ENCODE measurements at places on chromosomes 4 and X.

DNA sequence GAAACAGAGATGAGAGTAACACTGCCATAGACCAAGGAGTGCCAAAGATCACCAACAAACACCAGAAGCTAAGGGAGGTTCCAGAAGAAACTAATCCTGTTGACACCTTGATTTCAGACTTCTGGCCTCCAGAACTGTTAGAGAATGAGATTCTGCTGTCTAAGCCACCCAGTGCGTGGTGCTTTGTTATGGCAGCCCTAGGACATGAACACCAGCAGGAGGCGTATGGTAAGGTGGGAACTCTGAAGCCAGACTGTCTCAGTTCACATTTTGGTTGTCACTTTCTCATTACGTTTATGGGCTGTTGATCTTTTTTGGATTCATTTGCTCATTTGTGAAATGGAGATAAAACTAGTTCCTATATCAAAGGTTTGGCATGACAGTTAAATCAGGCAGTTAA lies 142.9 kb downstream of the DCHS2 start:
- no peak for DNase-seq

DNA sequence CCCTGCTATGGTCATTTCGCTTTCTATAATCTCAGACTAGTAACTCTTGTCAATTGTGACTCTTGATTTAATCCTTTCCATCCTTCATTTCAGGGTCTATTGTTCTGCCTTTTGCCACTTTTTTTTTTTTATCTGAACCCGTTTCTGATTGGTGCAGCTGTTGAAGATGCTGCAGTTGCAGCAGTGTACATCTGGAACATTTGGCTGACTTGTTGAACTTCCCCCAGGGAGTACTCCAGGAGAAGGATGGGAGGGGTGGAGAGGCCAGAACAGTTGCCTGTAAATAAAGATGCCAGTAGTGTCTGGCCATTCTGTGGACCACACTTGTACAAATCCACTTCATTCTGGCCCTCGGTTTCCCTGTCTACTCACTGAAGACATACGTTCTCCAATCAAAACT lies 1.0 kb upstream of the EDA start:
- no peak for DNase-seq

DNA sequence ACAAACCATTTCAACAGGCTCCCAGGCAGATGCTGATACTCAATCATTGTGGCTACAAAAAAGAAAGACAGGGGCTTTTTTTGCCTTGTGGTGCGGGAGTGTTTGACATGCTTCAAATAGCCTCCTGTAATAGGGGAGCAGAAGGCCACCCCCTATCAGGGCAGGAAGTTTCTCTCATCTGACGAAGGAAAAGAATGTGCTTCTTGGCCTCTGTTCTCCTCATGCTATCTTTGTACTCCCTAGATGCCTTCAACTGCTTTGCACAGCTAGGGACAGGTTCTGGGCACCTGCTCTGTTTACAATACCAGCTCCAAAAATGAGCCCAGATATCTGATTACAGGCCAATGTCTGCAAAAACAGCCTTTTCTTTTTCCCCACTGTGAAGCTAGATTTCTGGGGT lies 391.1 kb downstream of the STIM2 start:
- no peak for DNase-seq

- DNase-seq = no peak
Measured at GRCh38 chr4:41258783-41259182, 2.1 kb downstream of the UCHL1 start.

- DNase-seq = no peak
Measured at GRCh38 chr4:20890761-20891160, 190.5 kb downstream of the PACRGL start.

GRCh38 chr4:143241892-143242291 lies 57.2 kb downstream of the USP38 start:
- no peak for DNase-seq

GRCh38 chr4:180566492-180566891 lies 1676.7 kb upstream of the TENM3 start:
- no peak for DNase-seq

- DNase-seq = no peak
Measured at GRCh38 chr4:128298146-128298758, 10.6 kb upstream of the PGRMC2 start.

- DNase-seq = no peak
Measured at GRCh38 chr4:1682860-1683259, 1.3 kb downstream of the FAM53A start.

GRCh38 chrX:15751155-15751819 lies 13.2 kb downstream of the CA5B start:
- DNase-seq = no peak

DNA sequence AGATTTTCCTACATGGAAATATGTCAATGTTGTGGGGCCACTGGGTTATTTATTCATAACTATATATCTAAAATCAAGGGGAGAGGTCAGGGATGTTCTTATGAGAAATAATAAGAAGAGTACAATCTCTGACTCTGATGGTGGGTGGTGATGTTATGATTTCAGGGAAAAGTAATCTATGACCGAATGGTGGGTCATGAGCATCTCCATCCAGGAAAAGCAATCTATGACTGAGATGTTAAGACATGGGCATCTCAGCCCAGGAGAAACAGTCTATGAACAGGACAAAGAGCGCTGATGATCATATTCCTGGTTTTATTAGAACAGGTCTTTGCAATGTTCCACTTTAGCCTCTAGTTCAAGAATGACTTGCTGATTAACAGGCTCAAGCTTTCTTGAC lies 137.1 kb downstream of the ARSF start:
- no peak for DNase-seq

- DNase-seq = no peak
Measured at GRCh38 chr4:83124111-83124780, 9.7 kb upstream of the PLAC8 start.

DNA sequence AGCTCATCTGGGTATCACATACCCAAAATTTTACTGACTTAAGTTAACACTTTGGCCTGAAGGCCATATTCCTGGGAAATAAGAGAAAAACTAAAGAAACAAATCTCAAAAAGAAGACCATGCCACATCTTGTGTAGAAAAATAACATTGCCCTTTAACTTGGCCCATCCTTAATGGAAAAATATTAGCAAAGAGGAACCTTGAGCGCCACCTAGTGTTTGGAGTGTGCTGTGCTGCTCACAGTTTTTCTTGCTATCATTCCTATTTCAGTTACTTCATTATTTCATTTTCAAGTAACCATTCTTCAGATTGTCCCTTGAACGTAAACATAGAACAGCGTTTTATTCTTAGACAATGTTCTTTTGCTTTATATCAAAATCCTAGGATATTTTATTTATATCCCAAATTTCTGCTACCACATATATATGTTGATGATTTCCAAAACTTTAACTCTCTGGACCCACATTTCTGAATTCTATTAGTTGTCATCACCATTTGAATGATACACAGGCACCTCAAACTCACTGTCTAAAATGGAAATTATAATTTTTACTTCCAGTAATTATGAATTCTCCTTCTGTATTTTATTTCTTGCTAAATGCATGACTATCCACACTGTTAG lies 999.0 kb upstream of the ADGRL3 start:
- peak; percentile 3 for DNase-seq

- DNase-seq = no peak
Measured at GRCh38 chrX:42776195-42776594, 1.8 kb downstream of the PPP1R2C start.

- no peak for DNase-seq
Measured at GRCh38 chr4:109218288-109218687, 84.2 kb downstream of the COL25A1 start.

DNA sequence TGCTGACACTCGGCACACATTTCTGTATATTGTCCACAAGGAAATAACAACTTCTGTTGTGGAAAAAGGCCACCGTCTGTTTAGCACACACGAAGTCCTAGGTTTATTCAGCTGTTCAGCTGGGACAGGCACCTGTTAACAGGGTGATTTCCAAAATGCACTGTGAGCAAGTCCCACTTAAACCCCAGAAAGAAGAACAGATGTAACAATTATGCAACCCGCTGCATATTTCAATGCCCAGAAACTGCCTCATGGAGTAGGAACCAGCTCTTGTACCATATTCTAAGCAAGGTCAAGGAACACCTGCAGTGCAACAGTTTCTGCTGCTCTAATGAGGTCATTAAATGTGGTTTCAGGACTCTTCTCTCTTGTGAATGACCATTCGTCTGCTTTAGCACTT lies 77.1 kb downstream of the GEMIN8 start:
- no peak for DNase-seq

DNA sequence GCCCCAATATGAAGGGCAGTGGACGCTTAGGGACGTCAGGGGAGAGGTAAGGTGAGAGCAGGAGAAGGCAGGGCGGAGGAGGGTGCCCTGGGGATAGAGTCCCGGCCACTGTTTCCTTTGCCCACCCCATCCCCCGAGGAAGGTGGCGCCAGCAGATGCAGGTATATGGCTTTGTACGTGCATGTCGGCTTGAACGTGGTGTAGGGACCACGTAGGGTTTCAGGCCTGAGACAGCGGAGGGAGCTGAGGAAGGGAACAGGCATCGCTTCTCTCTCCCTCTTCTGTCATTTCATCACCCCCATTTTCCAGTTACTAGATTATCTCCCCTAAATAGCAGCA lies 97.9 kb downstream of the PHKA2 start:
- DNase-seq = no peak

- peak; percentile 23 for DNase-seq
Measured at GRCh38 chr4:116358633-116359222, 726.6 kb downstream of the TRAM1L1 start.

DNA sequence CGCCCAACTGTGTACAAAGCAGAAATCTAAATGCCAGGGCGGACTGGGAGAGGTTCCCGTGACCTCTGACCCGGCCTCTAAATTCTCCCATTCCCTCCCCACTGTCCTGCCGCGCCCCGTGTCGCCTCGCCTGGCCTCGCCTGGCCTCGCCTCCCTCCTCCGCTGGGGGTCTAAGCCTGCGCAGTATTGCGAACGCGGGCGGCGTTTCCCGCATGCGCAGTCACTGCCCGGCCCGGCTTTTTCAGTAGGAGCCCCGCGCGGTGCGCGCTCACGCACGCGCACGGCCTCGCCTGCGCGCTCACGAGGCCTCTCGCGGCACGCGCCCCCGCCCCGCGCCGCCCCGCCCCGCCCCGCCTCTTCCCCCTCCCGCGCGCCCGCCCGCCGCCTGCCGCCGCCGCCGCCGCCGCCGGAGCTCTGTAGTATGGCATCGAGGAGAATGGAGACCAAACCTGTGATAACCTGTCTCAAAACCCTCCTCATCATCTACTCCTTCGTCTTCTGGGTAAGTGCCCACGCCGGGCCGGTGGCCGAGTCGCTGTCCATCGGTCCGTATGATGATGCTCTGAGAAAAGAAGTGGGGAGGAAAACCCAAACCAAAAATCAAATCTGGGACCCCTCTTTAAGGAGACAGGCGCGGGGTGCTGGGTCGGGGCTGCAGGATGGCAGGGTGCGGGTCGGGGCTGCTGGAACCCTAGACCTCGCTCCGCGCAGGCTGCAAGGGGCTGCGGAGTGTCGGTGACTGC lies at the start of gene TSPAN7:
TSPAN7 (plus strand) TSS at position 417 of the 743 bp plus-strand sequence; CDS start at position 422, 5 bp downstream.
- DNase-seq = no peak

DNA sequence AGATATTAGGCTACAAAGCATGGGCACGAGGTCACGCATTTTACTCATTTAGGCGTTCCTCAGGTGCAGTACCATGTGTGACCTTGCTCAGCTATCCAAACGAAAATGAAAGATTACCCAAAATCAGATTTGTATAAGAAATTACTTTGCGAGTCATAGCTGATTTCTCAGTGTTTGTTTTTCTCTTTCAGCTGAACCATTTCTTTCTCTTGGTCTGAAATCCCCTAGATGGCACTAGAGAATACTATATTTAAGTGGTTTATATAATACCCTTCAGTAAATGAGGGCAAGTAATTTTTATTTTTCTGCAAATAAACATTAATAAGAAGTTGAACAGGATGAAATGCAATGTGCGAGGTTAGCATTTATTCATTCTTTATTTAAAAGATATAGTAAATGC lies 496.6 kb downstream of the STIM2 start:
- no peak for DNase-seq

DNA sequence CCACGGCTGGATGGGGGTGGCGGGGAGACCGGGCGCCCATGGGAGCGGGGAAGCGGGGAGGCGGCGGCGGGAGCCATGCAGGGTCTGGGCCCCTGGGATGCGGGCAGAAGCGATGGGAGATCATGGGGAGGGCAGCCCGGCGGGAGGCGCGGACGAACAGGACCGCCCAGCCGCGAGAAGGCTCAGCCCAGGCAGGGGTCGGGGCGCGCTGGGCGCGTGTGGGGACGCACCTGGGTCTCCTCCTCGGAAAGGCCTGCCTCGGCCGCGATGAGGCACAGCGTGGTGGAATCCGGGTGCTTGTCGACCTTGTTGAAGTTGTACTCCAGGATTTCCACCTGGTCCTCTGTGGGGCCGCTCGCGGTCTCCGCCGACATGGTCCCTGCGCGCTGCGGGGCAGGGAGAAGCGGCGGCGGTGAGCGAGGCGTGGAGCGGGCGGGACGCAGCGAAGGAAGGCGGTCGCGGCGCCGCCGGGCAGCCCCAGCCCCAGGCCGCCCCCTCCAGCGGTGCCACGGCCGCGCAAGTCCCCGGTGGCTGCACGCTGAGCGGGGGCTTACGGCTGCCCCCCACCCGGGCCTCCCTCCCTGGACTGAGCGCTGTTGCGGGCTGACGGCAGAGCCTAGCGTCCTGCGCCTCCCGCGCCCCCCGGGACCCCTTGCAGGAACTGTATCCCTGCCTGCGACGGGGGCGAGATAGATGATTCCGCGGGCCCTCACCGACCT lies 25.3 kb downstream of the HOPX start:
- no peak for DNase-seq

DNA sequence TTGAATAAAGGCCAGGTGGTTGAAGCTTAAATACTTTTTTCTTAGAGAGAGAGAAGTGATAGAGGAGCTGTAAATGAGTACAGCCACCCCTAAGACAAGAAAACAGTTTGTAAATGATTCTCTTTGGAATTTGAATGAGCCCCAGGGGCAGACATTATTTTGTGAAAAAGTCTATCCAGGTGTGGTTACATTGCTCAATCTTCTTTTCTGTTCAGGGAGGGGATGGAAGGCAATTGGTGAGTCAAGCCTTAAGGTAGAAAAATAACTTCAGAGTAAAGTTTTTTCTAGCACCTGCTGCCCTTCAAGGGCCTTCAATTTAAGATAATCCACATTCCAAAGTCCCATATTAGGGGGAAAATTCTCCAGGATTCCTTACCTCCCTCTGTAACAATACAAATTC lies 646.7 kb downstream of the PDHA2 start:
- DNase-seq = no peak

- DNase-seq = no peak
Measured at GRCh38 chr4:70564033-70564432, 28.0 kb upstream of the AMBN start.

DNA sequence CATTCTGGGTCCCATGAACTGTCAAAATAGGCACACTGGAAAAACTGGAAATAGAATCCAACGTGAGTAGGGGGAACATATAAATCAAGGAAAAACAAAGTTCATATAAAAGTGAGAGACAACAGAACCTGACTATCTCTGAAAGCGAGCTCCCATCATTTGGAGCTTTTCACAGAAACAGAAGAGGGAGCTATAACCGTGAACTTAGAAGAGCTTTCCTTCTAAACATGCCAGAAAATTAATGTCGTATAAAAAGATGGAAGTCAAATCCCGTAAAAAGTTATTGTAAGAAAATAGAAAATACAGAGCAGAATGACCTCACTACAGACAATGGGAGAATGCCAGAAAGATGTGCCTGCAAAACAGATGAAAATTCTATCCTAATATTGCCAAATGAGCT lies 23.9 kb upstream of the HSD17B10 start:
- no peak for DNase-seq

- no peak for DNase-seq
Measured at GRCh38 chrX:120653000-120653399, 23.1 kb upstream of the C1GALT1C1 start.

GRCh38 chrX:110915111-110915510 lies 119.5 kb upstream of the CHRDL1 start:
- DNase-seq = peak; percentile 46

GRCh38 chr4:126130215-126130614 lies 815.5 kb downstream of the FAT4 start:
- no peak for DNase-seq

GRCh38 chr4:947491-947971 lies 15.3 kb downstream of the TMEM175 start:
- no peak for DNase-seq

All from non-pigmented ciliary epithelial cell (primary cell).